Heart left ventricle (tissue), 16 donors: ENCODE measurements at places on chromosomes 6 and 20. TPM values are rescaled to one million over a fixed set of nuclear protein-coding genes. Genes with fewer than 3 reads are reported as not detected.

Gene LRRC1
- total RNA-seq = 2.6 TPM

DNA sequence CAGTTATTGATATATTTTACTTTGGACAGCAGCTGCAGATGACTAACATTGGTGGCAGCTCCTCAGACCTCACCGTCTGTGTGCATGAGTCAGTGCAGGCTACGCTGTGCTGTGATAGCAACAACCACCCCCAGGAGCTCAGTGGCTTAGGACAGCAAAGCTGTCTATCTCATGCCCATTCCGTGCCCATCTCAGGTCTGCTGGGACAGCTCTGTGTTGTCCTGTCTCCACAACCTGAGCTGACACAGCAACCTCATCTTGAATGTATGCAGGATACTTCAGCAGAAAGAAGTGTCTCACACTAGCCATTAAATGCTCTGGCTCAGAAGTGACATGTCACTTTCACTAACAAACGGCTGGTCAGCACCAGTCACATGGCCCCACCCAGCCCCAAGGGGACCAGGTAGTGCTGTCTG lies 47.7 kb downstream of the BANF2 start:
- H3K27ac ChIP-seq = no peak overlapping the region
- DNase-seq = no peak
- no peaks in the 10 kb centered on the region for H3K27me3 ChIP-seq
- H3K4me3 ChIP-seq = no peak overlapping the region

DNA sequence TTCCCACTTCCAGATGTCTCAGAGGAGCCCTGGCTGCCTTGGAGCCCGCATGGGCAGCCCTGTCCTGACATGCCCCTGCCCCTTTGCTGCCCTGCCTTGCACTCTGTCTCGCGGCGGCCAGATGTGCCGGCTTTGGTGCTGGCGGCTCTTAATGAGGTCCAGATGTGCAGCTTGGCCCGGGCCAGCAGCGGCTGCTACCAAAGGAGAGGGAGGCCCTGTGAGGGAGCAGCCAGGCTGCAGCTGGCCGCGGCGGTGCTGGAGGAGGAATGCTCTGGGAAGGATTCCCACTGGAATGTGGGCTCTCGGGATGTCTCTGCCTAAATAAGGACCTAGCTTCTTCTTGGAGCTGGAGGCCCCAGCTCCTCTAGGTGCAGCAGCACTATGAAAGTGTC lies 72.4 kb downstream of the FGD2 start:
- peak; percentile 75 for DNase-seq
- H3K4me1 ChIP-seq = no peaks in the 10 kb centered on the region
- H3K4me3 ChIP-seq = no peak overlapping the region
- no peaks in the 10 kb centered on the region for H3K27me3 ChIP-seq

- H3K4me1 ChIP-seq = no peaks in the 10 kb centered on the region
- H3K27ac ChIP-seq = no peak overlapping the region
- no peaks in the 10 kb centered on the region for H3K27me3 ChIP-seq
- no peak for DNase-seq
- H3K4me3 ChIP-seq = no peak overlapping the region
Observed at GRCh38 chr6:161853657-161854056, 579.8 kb upstream of the AGPAT4 start.

- no peaks in the 10 kb centered on the region for H3K27me3 ChIP-seq
- no peaks in the 10 kb centered on the region for H3K36me3 ChIP-seq
- DNase-seq = no peak
- no peaks in the 10 kb centered on the region for H3K4me1 ChIP-seq
- no peak overlapping the region for H3K27ac ChIP-seq
Observed at GRCh38 chr6:170512249-170512648, 40.9 kb downstream of the PSMB1 start.

DNA sequence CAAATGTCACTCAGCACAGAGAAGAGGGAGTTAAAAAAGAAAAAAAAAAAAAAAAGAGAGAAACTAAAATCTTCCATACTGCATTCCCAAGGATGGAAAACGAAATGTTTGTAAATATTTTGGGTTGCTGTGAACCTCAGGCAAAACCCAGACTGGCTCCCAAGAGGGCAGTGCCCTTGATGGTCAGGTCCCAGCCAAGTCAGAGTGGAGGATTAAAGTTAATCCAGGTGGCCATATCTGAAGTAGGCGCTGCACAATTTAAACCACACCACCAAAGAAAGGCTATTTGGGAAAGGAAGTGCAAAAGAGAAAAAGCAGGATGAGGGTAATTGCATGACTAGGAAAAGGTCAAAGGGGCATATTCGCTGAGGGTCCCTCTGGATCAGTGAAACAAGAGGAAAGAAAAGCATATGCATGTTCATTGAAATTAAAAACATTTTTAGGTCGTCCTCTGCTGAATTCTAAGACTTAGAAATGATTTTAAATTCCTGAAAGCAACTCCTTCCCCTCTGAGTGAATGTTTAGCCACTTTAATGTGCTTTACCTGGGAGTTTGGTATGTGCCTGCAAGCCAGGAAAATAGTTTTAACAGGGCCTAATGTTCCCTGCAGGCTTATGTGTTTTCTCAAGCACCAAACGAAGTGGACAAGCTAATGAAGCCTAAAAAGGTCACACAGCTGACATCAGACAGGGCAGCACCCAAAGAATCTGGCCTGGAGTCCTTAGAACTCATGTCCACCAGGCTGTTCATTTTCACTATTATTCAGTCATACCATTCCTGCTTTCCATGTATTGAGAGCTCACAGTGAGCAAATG lies 159.1 kb downstream of the HACE1 start:
- H3K27ac ChIP-seq = no peak overlapping the region
- no peak overlapping the region for H3K4me3 ChIP-seq
- DNase-seq = no peak
- peaks cover 18% of the 10 kb centered on the region for H3K4me1 ChIP-seq
- no peaks in the 10 kb centered on the region for H3K27me3 ChIP-seq

Gene LPA
- not detected for total RNA-seq

GRCh38 chr6:86942769-86943516 lies 5.6 kb downstream of the HTR1E start:
- no peaks in the 10 kb centered on the region for H3K36me3 ChIP-seq
- no peaks in the 10 kb centered on the region for H3K4me1 ChIP-seq

DNA sequence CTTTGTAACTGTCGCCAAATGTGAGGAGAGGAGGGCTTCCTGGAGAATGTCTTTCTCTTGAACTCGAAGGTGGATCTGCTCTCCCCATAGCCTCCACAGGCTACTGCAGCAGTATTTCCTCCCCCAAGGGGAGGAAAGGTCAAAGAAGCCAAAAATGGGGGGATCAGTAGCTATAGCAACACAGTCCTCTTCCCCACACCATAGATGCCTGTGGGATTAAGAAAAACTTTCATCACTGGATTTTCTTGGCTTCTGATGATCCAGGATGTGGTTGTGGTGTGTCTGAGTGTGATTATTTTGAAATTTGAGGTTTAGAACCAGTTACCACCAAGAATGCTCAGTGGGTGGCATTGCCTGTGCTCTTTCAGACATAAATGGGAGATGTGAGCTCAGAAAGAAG lies 140.1 kb upstream of the SPACA1 start:
- no peak overlapping the region for H3K27ac ChIP-seq
- no peaks in the 10 kb centered on the region for H3K4me1 ChIP-seq
- no peak overlapping the region for H3K4me3 ChIP-seq
- no peaks in the 10 kb centered on the region for H3K27me3 ChIP-seq
- no peak for DNase-seq
- H3K36me3 ChIP-seq = no peaks in the 10 kb centered on the region

DNA sequence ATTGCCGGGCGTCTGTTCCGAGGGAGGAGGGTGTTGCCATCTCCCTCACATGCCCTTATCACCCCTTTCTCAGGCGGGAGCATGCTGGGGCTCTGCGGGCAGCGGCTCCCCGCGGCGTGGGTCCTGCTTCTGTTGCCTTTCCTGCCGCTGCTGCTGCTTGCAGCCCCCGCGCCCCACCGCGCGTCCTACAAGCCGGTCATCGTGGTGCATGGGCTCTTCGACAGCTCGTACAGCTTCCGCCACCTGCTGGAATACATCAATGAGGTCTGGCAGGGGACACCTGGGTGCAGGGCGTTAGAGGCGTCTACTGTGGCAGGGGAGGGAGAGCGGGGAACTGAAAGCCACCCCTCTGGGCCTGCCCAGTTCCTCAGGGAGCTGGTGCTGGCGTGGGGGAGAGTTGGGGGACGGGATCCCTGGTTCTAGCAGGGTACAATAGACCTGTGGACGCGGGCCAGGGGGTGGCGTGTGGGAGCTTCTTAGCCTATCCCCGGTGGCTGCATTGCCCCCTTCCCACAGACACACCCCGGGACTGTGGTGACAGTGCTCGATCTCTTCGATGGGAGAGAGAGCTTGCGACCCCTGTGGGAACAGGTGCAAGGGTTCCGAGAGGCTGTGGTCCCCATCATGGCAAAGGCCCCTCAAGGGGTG lies 697 bp downstream of the PPT2 start:
- H3K27me3 ChIP-seq = no peaks in the 10 kb centered on the region
- H3K36me3 ChIP-seq = peaks cover 6% of the 10 kb centered on the region
- H3K27ac ChIP-seq = peak overlapping the region; percentile 92
- peak; percentile 67 for DNase-seq
- peak overlapping the region; percentile 69 for H3K4me3 ChIP-seq

- no peaks in the 10 kb centered on the region for H3K36me3 ChIP-seq
- no peaks in the 10 kb centered on the region for H3K4me1 ChIP-seq
- no peak overlapping the region for H3K27ac ChIP-seq
- DNase-seq = no peak
- H3K27me3 ChIP-seq = peaks cover 26% of the 10 kb centered on the region
Observed at GRCh38 chr20:59078231-59078630, 35.6 kb upstream of the PRELID3B start.

GRCh38 chr6:35014786-35015185 lies 125.7 kb downstream of the ANKS1A start:
- H3K4me1 ChIP-seq = peaks cover 65% of the 10 kb centered on the region
- no peaks in the 10 kb centered on the region for H3K27me3 ChIP-seq
- H3K4me3 ChIP-seq = no peak overlapping the region
- no peak for DNase-seq

DNA sequence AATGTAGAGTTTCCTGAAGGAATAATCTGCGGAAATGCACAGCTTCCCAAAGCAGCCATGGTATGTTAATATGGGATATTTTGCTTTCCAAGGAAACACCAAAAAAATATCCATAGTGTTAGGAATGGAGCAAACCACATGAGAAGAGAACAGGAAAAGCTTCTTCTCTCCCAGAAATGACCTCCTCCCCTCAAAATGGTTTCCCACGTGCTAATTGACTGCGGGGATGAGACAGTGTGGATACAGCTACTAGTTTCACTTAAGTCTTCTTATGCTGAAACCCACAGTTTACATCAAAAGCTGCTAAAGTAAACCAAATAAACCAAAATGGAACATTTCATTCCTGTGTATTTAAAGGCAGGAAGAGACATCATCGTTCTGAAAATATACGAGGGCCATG lies 69.4 kb downstream of the FYN start:
- peak overlapping the region; percentile 59 for H3K27ac ChIP-seq
- H3K36me3 ChIP-seq = no peaks in the 10 kb centered on the region
- H3K4me1 ChIP-seq = peaks cover 3% of the 10 kb centered on the region

- no peak for DNase-seq
- H3K4me3 ChIP-seq = no peak overlapping the region
Observed at GRCh38 chr6:139777202-139777970, 402.9 kb upstream of the CITED2 start.

DNA sequence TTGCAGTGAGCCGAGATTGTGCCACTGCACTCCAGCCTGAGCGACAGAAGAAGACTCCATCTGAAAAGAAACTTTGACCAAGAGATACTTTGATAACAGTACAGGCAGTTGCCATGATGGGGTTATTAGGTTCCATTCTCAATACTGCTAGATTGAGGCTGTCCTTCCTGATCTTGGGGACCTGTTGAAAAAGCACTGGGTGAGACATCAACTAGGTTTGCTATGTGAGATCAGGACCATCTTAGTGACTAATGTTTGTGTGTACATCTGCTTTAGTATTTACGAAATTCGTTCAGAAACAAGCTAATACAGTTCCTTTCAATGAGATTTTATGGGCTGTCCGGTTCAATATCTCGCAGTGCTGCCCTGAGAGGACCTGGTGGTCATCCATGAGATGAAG lies 2.6 kb downstream of the DSE start:
- DNase-seq = no peak
- H3K4me3 ChIP-seq = peak overlapping the region; percentile 89
- peaks cover 47% of the 10 kb centered on the region for H3K4me1 ChIP-seq
- no peaks in the 10 kb centered on the region for H3K27me3 ChIP-seq
- H3K27ac ChIP-seq = no peak overlapping the region

DNA sequence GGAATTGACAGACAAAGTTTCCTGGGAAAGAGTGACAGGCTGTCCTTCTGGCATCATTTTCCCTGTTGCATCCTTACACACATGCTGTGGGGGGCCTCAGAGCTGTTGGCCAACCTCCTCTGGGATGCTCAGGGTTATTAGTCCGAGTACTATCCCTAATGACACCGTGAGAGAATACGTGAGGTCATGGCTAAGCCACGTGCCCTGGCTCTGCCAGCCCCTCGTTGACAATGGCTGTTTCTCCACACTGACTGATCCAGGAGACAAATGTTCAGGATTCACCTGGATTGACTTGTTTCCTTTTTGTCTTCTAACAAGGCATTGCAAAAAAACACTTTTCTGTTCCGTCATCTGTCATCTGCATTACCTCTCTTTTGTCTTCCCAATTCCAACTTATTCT lies 604.6 kb downstream of the TFAP2A start:
- H3K4me1 ChIP-seq = no peaks in the 10 kb centered on the region
- H3K4me3 ChIP-seq = no peak overlapping the region
- no peaks in the 10 kb centered on the region for H3K27me3 ChIP-seq
- no peak for DNase-seq

GRCh38 chr6:39471954-39472659 lies 149.6 kb upstream of the KCNK16 start:
- peaks cover 12% of the 10 kb centered on the region for H3K4me1 ChIP-seq
- H3K36me3 ChIP-seq = no peaks in the 10 kb centered on the region
- no peak overlapping the region for H3K4me3 ChIP-seq
- H3K27me3 ChIP-seq = no peaks in the 10 kb centered on the region

Gene TNFAIP3
- total RNA-seq = 9.1 TPM

DNA sequence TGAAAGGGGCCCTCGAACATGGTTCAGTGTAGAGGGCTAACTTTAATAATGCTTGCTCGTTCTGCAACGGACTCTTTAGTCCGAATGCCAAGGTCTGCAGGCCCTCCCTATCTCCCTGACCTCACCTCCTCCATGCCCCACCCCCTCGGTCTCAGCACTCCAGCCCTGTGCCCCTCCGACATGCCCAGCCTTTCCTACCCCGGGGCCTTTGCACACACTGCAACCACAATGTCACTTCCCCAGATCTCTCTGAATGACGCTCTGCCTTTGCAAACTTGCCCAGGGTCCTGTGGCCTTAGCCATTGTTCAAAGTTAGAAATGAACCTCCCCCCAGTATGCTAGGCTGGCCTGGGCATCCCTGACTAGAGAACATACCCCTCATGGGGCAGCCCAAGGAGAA lies 50.0 kb upstream of the NFATC2 start:
- no peak for DNase-seq
- H3K27ac ChIP-seq = no peak overlapping the region
- H3K4me3 ChIP-seq = no peak overlapping the region
- H3K36me3 ChIP-seq = no peaks in the 10 kb centered on the region
- H3K4me1 ChIP-seq = no peaks in the 10 kb centered on the region

- peak; percentile 38 for DNase-seq
- peaks cover 56% of the 10 kb centered on the region for H3K27me3 ChIP-seq
- H3K4me1 ChIP-seq = peaks cover 32% of the 10 kb centered on the region
- peak overlapping the region; percentile 61 for H3K27ac ChIP-seq
- H3K36me3 ChIP-seq = no peaks in the 10 kb centered on the region
- H3K4me3 ChIP-seq = peak overlapping the region; percentile 62
Observed at GRCh38 chr6:3457710-3458602, 1.1 kb upstream of the SLC22A23 start.

GRCh38 chr6:9623228-9623832 lies 791.5 kb downstream of the TFAP2A start:
- H3K27me3 ChIP-seq = no peaks in the 10 kb centered on the region
- H3K4me3 ChIP-seq = no peak overlapping the region
- no peaks in the 10 kb centered on the region for H3K4me1 ChIP-seq
- no peak for DNase-seq

Gene HTR1B
- total RNA-seq = not detected

Gene TAGAP
- total RNA-seq = 0.51 TPM
